ENCODE measurements at places on chromosomes 2 and 18.

GRCh38 chr2:237660381-237660900 is 33.1 kb downstream of the LRRFIP1 start:
- DNase-seq: no peak

GRCh38 chr2:41949883-41950665 is 97.7 kb upstream of the PKDCC start:
- no peak for DNase-seq

DNA sequence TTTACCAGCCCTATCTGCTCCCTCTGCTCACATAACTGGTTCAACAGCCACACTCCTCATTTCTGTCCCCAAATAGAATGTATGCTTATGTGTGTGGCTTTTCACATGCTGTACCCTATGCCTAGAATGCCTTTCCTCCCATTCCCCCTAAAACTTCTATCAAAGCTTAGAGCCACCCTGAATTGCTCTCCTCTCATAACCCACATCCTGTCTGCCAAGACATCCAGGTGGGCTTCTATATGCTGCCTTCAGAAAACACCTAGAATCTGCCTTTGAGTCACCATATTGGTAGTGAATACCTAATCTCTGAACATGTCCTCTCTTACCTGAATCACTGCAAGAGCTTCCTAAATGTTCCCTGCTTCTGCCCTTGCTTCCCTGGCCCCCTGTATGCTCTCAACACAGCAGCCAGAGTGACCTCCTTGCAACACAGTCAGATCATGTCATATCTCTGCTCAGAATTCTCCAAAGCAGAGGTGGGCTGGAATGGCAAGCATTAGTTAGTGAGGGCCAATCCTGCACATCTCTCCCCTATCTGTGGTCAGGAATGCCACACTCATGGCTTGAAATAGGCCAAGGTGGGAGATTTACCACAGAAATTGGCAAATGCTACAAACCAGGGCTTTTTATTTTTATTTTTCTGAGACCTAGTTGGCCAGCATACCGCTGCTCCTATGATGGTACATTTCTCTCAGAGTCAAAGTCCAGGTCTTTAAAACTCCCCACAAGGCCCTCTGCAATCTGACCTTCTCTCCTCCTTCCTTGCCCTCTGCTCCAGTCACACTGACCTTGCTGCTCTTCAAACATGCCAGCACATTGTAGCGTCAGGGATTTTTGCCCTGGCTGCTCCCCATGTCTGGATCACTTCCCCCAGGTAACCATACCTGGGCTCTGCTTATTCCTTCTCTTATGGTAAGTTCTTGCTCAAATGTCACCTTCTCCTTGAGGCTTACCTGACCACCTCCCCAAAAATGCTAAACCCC is 111.8 kb upstream of the STON1 start:
- DNase-seq: no peak

DNA sequence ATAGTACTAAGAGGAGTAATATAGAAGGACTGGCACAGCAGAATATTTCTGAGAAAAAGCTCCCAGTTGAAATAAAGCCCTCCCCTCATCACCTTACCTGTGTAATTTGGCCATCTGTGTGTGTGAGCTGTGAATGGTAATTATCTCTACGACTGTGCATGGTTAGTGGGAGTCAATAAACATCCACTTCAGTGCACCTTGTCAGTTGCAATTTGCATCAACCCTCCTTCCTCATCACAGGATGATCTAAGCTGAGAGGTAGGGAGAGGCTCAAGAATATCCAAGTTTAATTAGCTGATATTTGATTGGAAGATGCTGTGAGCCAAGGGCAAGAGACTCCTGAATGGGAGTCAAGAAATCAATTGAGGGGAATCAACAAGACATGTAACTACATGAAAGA is 694.9 kb upstream of the KLHL29 start:
- DNase-seq: no peak

- no peak for DNase-seq
Measured at GRCh38 chr2:195561116-195561921, 95.7 kb upstream of the SLC39A10 start.

- no peak for DNase-seq
Measured at GRCh38 chr2:176138526-176138922, 9.0 kb downstream of the HOXD8 start.

GRCh38 chr18:76255070-76255683 is 239.9 kb downstream of the ZNF516 start:
- no peak for DNase-seq

- DNase-seq: no peak
Measured at GRCh38 chr2:42216694-42217093, 47.5 kb downstream of the EML4 start.
